GDM1 (cell line): ENCODE measurements at places on chromosomes 2 and 18.

- no peak for DNase-seq
These were observed 30.1 kb downstream of the COA5 start for GRCh38 chr2:98578231-98578630.

DNA sequence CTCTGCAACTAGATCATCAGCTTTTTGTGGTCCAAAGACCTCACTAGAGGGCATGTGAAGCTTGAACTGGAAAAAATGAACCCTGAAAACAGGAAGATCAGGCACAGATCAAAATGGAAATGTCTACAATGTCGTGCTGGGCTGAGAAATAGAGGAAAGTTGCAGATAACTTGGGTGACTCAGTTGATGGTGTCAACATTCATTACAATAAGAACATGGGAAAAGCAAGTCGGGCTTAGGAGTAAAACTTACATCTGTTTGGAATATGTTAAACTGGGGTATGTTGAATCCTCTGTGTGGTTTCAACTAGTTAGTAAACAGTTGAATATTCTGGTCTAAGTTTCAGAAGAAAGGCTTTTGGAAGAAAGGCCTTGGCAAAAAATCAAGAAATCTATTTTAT, 940.4 kb downstream of the ERBB4 start:
- DNase-seq = no peak

DNA sequence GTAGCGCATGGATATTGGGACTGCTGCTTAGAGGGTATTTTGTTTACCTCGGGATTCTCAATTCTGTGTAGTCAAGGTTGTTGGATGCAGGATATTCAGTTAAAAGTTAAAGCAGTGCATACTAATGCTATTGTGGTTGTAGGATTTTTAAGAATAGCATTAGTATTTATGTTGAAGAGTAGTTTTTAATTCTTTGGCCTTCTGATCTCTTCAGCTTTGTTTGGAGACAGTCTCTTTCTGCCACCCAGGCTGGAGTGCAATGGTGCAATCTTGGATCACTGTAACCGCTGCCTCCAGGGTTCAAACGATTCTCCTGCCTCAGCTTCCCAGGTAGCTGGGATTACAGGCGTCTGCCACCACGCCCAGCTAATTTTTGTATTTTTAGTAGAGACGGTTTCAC, 1.5 kb downstream of the RHBDD1 start:
- DNase-seq = no peak

GRCh38 chr2:110107092-110108079, 8.2 kb downstream of the MALL start:
- no peak for DNase-seq

DNA sequence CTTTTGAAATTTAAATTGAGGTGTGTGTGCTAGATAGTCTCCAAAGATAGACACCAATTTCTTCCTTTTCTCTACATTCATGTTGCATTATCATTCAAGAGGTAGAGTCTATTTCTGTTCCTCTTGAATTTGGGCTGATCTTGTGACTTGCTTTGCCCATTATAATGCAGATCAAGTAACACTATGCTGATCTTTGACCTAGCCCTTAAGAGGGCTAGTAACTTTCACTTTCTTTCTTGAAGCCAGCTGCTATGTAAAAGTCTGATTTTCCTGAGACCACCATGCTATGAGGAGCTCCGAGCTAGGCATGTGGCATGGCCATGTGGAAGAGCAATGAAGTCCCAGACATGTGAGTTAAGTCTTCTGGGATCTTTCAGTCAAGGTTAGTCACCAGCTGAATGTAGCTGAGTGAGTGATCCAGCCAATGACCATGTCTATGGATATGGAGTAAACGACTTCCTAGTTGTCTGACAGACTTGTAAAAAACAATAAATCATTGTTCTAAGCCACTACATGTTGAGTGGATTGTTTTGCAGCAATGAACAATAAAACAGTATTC, 189.4 kb upstream of the CWC22 start:
- no peak for DNase-seq

GRCh38 chr2:232489516-232490220, 2.0 kb upstream of the ECEL1 start:
- DNase-seq = no peak

GRCh38 chr18:36519358-36519757, 221.8 kb downstream of the FHOD3 start:
- DNase-seq = no peak

DNA sequence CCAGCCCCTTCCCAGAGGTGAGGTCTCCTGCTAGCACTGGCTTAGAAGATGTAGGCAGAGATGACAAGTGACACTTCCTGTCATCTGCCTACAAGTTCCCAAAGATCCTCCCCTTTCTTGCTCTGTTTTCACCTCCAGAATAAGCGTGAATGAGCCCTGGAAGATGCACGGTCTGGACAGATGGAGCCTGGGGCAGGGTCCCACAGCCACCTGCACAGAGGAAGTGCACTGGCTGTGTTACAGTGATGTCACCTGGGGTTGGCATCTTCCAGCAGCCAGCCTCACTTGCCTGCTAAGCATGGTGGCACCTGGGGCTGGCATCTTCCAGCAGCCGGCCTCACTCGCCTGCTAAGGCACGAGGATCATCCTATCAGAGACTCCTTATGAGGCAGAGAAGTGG, 32.3 kb downstream of the TMEM18 start:
- DNase-seq = no peak

- no peak for DNase-seq
These were observed 48.1 kb downstream of the SEMA4F start for GRCh38 chr2:74702001-74702715.

DNA sequence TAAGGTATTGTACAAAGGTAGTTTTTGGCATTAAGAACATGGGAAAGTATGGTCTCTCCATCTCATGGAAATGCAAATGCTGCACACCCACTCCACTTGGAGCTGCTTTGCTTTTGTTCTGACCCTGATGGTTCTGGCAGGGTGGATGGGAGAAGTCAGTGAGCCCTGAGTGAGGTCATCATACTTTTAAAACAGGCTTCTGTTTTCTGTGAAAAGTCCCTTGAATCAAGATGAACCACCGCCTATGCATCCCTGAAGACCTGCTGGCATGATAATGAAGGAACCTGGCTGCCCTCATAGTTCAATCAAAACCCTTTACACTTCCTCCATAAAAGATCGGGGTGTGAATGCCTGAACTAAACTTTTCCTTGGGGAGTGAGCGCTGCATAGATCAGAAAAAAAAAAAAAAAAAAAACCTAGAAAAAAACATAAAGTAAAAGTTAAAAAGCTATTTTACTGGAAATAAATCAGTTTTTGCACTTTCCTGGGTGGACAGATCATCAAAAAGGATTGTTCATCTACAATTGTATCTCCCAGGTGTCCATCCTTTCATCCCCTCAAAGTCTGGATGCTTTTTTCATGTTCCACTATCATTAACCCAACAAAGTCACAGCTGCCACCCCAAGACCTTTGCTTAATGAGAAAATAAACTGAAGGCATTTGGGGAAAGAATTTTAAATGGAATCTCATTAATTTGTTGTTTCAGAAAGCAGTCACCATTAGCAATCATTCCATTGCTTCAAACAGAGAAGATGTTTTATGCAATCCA, 728.1 kb upstream of the DDX18 start:
- DNase-seq = no peak

GRCh38 chr2:100580367-100581276, 17.8 kb downstream of the PDCL3 start:
- peak; percentile 13 for DNase-seq

GRCh38 chr2:49845671-49846070, 691.4 kb upstream of the FSHR start:
- no peak for DNase-seq

DNA sequence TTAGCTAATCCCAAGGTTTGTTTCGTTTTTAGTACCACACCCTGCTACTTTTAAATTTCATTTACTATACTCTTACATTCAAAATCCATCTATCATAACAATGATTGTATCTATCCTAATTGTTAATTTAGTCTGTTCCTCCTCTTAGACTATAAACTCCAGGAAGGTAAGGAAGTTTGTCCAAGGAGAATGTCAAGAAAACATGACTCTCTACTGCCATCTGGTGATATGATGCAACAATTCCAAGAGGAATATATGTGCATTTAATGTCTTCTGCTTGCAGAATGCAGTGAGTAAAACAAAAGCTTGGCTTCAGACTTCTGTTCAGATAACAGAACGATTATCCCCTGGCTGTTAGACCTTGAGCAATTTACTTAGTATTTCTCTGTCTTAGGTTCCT, 1267.1 kb downstream of the LRP1B start:
- DNase-seq = peak; percentile 9

DNA sequence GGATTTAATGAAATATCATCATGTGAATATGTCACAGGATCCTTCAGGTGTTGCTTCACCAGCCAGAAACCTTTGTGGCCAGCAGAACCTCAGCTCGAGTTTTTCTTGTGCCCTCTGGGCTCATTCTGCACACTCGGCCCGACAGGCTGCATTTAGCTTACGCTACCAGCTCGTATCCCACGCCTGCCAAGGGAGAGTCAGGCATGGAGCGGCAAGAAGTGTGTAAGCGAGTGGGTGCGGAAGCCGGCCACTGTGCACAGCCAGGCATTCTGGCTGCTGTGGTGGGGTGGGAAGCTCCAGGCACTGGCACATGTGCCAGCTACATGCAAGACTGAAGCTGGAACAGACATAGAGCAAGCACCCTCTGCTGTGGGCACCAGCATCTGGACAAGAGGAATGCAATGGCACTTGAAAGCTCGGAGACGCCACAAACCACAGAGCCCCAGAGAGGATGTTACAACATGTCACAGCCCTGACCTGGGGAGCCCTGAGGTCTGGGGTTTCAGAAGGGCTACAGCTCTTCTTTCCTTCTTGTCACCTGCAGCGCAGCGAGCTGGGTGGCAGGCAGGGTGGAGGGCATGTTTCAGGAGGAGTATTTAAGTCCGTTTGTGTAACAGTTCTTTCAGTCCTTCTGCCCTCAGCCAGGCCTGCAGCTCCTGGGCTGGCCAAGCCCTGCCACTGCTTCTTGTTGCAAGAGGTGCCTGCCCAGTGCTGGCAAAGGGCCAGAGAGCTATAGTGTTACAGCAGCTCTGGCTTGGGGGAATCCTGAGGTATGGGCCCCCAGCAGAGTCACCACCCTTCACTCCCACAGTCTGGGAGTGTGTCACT, 257.3 kb upstream of the HNMT start:
- DNase-seq = no peak

- no peak for DNase-seq
These were observed 78.5 kb downstream of the SPHKAP start for GRCh38 chr2:228102949-228103348.

DNA sequence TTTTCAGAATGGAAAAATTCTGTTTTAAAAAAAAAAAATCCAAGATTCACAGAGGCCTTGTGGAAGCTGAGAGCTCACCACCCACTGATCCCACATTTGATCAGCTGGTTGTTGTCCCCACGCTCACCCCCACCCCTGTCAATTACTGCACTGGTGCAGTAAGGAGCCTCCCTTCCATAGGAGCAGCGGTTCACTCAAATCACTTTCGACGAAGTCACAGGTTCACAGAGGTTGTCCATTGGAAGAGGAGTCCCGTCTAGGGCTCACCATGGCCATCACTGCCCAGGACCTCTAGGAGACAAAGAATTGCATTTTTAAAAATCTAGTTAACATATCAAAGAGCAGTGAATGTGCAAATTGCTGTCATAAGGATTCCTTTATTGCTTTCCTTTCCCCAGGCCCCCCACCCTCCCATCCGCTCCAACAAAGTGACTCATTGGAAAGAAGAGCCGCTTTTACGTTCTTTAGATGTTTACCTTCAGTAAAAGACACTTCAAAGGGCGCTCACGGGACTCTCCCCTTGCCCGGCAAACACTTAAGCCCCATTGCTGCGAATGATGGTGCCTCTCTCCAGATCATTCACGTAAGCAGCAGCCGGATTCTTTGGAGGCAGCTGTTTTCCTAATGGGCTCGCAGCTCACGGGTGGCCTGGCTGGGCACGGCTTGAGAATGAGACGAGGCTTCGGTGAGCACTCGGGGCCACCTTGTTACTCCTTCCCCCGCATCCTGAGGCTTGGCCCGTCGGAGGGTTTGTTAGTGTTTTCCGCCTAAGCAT, 165.5 kb upstream of the SALL3 start:
- DNase-seq = no peak

- no peak for DNase-seq
These were observed 211.4 kb upstream of the CCDC150 start for GRCh38 chr2:196427986-196428634.

DNA sequence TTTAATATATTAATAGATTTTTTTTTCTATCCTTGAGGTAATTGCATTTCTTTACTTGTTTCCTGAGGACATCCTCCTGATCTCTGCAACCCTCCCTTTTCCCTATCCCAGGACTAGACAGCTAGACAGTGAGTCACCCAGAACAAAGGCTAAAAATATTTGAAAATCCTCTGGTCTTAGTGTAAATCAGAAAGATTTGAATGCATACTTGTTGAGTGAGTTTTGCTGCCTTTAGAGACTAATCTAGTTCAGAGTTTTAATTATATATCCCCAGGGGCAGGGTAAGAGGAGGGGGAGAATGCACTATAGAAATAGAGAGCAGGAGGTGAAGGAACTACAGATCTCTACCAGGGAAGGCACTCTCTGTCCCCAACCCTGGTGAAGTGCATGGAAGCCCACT, 202.3 kb upstream of the TCF4 start:
- DNase-seq = no peak

GRCh38 chr2:98378196-98378595, 31.9 kb downstream of the CNGA3 start:
- no peak for DNase-seq

DNA sequence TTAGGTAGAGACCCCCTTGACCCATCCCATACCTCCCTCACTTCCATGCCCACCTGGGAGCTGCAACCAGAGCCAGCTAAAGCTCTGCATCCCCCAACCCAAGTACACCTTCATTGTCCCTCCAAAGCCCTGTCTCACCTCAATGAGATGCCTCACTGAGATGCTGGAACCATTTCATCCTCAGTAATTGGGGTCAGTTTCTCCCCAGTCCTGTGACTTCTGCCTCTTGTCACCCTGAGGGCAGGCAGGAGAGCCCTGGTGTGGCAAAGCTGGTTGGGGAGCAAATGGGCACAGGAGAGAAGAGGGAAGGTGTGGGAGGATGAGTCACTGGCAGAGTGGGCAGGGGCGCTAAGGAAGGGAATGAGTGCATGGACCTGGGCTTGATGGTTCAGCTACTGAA, 27.9 kb upstream of the NT5DC4 start:
- DNase-seq = no peak

- no peak for DNase-seq
These were observed 18.9 kb downstream of the GPR35 start for GRCh38 chr2:240644171-240644651.

DNA sequence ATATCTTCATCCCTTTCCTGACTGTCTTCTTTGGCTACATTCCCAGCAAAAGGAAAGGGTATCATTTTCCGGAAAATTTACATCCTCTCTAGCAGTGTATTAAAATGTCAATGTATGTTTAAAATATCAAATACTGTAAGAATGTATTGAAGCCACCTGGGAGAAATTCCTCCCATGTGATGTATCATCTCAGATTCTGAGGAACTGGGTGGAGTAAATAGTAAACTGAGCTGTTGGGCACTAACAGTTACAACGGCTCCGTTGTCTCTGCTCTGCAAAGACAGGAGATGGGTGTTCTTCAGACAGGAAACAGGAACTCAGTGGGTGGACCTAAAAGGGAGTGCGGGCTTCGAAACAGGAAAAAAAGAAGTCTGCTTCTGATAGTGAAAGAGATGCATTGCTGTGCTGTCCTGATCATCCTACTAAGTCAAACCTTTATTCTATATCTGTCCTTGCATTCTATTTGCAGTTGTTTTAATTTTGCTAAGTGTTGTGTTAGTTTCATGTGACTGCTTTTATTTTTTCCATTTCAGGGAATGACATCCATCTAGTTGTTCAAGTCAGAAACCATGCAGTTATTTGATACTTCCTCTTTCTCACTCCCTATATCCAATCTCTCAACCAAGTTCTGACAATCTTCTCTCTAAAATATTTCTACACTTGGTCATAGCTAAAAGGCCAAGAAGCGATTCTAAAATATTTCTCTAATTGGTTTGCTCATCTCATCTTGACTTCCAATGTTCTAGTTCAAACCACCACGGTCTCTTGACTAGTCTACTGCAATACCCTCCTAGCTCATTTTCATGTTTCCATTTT, 19.4 kb downstream of the DOK1 start:
- DNase-seq = peak; percentile 85
